Left lobe of liver (tissue), 2 donors: ENCODE measurements at places on chromosomes 2 and 18.

- DNase-seq = no peak
These were observed 418.9 kb downstream of the IRS1 start for GRCh38 chr2:226380679-226381078.

GRCh38 chr2:158743466-158743865, 51.7 kb upstream of the DAPL1 start:
- DNase-seq = no peak

DNA sequence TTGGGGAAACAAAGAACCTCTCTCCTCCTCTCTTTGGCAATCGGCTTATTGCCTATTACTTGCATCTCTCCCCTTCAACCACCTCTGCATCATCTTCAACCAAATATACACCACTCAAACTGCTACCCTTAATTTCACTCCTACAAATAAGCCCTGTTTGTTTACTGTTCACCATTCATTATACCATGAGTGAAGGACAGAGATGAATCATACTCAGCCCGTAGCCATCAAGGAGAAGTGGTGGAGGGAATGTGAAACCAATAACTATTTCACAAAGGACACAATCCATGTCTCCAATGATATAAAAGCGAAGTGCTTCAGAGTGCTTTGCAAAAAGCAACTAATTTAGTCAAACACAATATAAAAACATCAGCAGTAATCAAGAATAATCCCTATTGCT, 76.8 kb downstream of the CACNB4 start:
- DNase-seq = no peak

- DNase-seq = no peak
These were observed 3.6 kb upstream of the CAPG start for GRCh38 chr2:85413592-85414420.

GRCh38 chr2:237900891-237901831, 41.7 kb downstream of the RAMP1 start:
- DNase-seq = no peak

- no peak for DNase-seq
These were observed 28.0 kb upstream of the SCYGR1 start for GRCh38 chr2:227415538-227416424.

DNA sequence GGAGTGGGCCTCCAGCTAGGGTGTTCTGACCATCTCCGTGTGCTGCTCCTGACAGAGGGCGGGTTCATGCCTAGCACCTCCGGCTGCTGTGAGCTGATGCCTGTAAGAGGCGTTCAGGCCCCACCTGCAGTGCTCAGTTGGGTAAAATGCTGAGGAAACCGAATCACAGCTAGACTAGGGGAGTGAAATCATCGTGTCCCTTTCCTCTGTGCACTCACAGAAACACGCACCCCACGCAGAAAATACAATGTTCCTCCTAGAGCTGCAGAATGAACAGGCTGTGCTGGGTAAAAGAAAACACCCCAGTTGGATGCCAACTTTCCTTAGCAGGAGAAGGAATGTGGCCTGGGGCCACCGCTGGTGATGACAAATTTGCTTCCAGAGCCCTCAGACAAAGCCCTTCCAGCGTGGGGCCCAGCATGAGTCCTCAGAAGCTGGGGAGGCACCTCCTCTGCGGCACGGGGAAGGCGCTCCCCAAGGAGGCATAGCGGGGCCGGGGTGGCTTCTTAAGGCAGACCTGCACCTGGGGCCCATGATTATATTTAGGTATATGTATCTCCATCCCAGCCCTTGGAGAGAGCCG, 16.3 kb upstream of the ARHGEF4 start:
- DNase-seq = no peak

- DNase-seq = peak; percentile 30
These were observed 309.5 kb downstream of the NDUFA10 start for GRCh38 chr2:239715606-239716005.

GRCh38 chr18:45688833-45689232, 35.1 kb upstream of the SLC14A1 start:
- no peak for DNase-seq

- no peak for DNase-seq
These were observed 21.2 kb upstream of the MAL start for GRCh38 chr2:95004287-95004686.

DNA sequence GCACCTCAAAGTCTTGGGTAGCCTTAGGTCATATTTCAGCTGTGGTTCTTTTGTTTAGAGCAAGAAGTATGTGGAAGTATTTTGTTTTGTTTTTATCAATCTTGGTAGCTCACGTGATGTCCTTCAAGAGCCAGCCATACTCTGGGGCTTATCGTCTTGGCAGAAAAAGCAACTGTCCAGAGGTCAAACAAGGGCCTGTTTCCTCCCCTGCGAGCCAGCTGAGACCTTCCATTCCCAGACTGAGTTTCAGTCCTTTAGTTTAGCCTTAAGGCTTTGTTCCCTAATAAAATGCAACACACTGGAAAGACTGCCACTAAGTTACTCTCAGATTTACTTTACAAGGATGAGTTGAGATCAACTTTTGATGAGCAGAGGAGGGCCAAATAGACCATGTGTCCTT, 63.5 kb downstream of the TXNL1 start:
- no peak for DNase-seq

- DNase-seq = no peak
These were observed 359.9 kb upstream of the SLC14A2 start for GRCh38 chr18:45255197-45255890.

- peak; percentile 77 for DNase-seq
These were observed 184.8 kb upstream of the SP5 start for GRCh38 chr2:170530284-170530745.

DNA sequence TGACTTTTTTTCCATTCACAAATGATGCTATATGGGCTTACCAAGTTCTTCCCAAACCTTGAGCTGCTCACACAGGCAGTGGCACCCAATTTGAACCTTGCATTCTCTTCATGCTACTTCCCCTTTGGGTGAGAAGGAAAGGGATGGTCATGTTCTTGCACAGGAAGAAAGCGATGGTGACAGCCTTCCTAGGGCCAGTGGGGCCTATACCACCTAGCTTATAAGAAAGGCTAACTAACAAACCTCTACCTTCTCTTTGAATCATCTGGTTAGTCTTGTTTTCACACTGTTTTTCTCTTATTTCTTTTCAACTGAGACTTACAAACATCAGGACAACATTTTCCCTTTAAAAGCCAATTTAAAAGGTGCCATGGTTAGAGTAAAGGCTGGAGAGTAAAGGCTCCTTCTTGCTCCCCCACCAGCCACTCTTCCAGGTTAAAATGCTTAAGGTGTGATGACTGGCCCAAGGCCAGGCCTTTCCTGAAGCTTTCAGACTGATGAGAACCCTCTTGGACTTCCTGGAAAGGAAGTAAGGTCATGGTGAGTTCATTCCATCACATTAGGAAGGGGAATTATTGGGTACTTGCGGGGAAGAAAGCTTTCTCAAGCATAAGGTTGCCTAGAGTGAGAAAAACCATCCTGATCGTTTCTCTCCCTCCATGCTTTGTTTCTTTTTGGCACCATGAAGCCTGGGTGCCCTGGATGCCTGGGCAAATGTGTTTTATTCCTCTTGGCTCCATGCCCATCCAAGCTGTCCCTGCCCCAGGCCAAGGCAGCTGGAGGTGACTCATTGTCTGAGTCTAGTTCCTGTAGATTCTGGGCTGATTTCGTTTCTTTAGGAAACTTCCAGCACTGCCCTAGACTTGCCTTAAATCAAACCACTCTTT, 41.4 kb upstream of the ITGB6 start:
- DNase-seq = no peak

DNA sequence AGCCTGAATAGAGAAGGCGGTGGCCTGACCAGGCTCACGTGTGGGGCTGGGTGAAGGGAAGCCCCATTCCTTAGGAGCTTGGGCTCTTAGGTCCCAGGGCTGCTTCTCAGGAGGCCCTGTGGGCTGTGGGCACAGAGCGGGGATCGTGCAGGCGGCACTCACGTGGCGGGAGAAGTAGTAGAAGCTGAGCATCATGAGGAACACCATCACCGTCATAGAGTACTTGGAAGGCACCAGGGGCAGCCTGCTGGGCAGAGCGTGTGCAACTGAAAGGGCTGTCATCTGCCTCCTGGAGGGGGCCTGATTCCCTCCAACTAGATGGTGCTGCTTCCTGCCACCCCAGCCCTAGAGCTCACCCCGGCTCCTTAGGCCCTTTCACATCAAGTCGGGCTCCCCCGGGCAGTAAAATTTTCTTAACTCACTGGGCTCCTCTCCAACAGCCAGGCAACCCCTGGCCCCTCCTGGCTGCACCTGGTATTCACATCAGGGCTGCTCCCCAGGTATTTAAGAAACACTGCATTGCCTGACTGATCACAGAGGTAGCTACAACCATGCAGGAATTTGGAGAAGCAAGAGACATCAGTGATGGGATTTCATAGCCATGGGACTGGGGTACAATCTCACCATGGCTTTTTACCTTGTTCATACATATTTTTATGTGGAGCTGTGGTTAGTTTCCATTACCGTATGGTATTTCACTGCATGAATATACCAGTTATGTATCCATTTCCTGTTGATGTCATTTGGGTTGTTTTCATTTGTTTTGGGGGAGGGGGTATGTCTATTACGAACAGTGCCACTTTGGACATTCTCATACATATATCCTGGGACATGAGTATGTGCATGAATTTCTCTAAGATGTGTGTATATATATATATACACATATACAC, 32.9 kb downstream of the CENPO start:
- DNase-seq = peak; percentile 29

DNA sequence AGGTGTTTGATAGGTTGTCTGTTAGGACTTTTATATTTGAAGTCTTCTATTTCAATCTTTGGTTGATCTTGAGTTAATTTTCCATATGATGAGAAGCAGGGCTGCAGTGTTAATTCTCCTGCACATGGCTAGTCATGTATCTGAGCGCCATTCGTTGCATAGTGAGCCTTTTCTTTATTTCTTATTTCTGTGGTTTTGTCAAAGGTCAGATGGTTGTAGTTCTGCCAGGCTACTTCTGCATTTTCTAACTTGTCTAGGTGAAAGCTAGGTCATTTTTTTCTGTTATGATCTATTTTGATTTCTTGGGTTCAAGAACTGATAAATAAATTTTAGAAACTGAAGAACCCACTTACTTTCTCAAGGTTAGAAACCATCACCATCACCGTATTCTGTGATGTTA, 56.7 kb downstream of the CCDC74A start:
- DNase-seq = no peak

DNA sequence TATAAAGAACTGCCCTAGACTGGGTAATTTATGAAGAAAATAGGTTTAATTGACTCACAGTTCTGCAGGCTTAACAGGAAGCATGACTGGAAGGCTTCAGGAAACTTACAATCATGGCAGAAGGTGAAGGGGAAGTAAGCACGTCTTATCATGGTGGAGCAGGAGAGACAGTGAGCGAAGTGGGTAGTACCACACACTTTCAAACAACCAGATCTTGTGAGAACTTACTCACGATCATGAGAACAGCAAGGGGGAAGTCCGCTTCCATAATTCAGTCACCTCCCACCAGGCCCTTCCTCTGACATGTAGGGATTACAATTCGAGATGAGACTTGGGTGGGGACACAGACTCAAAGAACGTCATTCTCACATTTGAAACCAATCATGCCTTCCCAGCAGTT, 260.1 kb upstream of the FAM98A start:
- DNase-seq = no peak

GRCh38 chr2:10576456-10576855, 113.3 kb downstream of the NOL10 start:
- DNase-seq = no peak

DNA sequence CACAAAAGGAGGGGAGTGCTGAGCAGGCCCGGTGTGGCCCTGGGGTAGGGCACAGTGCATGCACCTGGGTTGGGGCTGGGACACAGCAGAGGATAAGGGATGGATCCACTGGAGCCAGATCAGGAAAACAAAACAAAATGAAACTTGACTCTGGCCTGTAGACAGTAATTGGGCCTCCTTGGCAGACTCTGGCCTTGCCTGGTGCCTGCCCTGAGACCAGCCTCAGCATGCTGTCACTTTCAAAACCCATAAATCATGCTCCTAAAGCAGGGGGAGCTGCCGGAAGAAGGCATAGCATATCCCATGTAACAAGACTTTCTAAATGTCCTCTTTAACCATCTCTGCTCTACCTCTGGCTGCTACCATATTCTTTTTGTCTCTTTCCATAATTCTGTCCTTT, 61.1 kb upstream of the IGFBP5 start:
- DNase-seq = no peak

GRCh38 chr2:37820471-37820986, 104.6 kb upstream of the RMDN2 start:
- no peak for DNase-seq

- DNase-seq = no peak
These were observed 98.5 kb downstream of the SMAD7 start for GRCh38 chr18:48852292-48852691.

GRCh38 chr18:29012364-29012763, 835.4 kb upstream of the CDH2 start:
- no peak for DNase-seq

GRCh38 chr2:157440404-157441071, 3.4 kb downstream of the CYTIP start:
- DNase-seq = no peak

- DNase-seq = no peak
These were observed 172.4 kb downstream of the ZBTB7C start for GRCh38 chr18:48236822-48237221.

DNA sequence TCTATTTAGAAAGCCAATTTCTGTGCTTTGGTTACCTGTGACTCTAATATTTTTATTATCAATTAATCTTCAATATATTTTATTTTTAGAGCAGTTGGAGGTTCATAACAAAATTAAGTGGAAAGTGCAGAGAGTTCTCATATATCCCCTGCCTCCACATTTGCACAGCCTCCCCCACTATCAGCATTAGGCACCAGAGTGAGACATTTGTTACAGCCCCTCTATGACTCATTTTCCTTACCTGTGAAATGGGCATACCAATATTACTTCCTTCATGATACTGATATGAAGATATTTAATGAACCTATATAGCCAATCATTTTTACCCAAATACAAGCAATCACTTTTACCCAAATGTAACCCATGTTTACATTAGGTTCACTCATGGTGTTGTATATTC, 34.0 kb upstream of the CYTIP start:
- no peak for DNase-seq

DNA sequence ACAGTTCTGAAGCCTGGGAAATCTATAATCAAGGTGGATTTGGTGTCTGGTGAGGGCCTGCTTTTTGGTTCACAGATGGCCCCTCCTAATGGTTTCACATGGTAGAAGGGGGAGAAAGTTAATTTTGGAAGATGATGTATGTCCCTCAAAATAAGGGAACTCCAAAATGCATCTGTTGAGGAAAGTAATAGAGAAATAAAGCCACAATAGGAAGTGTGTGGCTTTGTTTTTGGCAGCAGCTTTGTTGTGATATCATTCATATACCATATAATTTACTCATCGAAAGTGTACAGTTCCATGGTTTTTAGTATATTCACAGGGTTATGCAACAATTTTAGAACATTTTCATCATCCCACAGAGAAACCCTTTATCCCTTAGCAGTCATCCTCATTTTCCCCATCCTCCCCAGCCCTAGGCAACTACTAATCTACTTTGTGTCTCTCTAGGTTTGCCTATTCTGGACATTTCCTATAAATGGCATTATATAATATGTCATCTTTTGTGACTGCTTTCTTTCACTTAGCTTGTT, 274.0 kb upstream of the FAM98A start:
- no peak for DNase-seq

DNA sequence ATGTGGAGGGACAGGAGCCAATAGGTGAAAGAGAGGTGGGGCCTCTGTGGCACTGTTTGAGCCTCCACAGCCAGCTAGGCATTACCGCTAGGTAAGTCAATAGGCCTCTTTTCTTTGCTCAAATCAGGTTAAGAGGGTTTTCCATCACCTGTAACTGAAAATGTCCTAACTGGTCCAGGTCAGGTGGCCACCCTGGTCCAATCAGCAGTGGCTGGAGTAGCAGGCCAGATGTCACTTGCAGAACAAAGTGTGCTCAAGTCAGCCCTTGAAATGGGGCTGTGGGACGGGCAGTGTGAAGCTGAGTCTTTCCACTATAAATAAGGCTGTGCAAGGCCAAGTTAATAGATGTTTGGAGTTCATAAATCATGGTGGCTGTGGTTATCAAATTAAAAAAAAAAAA, 20.9 kb downstream of the FBXO36 start:
- DNase-seq = no peak
